Activated CD8-positive, alpha-beta memory T cell treated with anti-CD3 and anti-CD28 coated beads for 1 hour (primary cell): ENCODE measurements at places on chromosomes 7 and 10.

DNA sequence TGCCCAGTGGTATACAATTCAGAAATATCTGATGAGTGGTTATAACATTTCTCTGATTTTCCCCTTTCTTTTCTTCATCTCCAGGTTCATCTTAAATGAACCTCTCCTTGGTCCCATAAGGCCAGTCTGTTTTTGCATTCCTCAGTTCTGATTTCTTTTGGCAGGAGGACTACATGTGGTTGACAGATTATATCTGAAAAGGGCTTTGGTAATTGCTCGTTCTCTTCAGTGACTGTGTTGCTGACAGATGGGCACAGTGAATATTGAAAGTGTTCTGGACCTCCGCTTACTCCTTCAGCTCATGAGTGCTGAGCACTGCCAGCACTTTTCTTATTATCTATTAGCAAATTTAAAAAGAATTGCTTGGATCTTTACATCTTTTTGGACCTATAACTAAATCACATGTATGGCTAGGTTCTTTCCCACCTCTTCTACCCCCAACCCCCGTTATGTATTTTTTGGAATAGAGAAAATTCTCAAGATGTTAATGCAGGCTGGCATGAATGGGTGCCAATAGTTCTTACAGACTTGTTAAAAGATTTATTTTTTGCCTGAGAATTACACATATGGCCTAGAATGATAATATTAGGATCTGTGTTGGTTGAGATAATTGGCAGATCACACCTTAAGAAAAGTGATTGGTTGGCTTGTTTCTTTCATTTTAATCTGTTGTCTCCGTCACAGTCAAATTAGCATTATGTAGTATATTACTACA is 323.0 kb downstream of the EXOC4 start:
- no peak for DNase-seq

DNA sequence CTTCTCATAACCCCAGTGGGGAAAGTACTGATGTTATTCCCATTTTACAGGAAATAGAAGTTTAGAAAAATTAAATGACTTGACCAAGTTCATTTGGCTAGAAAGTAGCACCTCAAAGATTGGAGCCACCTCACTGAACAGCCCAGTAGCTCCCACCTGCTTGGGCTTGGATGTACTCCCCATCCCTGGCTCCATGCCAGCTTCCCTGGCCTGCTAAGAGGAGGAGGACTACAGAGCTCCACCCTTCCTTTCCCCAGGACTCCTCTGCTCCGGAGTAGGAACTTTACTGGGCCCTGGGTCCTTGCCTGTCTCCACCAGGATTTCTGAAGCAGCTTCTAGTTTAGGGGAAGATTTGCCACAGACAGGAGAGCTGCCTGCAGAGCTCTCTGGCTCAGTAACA is 3.1 kb downstream of the HPS6 start:
- no peak for DNase-seq

DNA sequence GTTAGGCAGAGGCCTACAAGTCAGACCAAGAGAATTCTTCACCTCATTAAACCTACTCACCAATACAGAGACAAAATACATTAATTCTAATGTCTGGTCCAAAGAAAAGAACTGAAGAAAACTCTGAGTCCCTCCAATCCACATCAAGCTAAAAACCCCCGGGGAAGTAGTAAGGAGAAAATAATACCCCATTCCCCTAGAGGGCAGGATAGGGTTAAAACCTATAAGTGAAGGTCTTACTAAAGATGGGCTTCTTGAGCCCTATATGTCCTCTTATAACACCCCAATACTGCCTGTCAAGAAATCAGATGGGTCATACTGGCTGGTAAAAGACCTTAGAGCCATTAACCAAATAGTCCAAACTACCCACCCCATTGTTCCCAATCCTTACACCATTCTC is 141.3 kb upstream of the TMEM106B start:
- DNase-seq: no peak

DNA sequence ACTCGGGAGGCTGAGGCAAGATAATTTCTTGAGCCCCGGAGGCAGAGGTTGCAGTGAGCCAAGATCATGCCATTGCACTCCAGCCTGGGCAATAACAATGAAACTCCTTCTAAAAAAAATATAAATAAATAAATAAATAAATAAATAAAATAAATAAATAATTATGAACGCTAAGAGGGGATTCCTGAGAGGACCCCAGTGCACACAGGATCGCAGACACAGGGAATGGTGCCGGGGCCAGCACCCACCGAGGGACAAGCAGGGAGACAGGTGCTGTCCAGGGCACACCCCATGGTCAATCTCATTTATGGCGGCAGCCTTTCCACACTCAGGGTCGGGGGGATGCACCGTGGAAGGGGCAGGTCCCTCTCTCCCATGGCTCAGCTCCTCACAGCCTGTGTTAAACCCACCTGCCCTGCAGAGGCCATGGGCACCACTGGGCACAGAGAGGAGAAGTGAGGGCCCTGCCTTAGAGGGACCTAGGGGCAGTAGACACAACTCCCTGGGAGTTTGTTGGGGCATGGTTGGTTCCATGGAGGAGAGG is 2.2 kb upstream of the RAMP3 start:
- no peak for DNase-seq

DNA sequence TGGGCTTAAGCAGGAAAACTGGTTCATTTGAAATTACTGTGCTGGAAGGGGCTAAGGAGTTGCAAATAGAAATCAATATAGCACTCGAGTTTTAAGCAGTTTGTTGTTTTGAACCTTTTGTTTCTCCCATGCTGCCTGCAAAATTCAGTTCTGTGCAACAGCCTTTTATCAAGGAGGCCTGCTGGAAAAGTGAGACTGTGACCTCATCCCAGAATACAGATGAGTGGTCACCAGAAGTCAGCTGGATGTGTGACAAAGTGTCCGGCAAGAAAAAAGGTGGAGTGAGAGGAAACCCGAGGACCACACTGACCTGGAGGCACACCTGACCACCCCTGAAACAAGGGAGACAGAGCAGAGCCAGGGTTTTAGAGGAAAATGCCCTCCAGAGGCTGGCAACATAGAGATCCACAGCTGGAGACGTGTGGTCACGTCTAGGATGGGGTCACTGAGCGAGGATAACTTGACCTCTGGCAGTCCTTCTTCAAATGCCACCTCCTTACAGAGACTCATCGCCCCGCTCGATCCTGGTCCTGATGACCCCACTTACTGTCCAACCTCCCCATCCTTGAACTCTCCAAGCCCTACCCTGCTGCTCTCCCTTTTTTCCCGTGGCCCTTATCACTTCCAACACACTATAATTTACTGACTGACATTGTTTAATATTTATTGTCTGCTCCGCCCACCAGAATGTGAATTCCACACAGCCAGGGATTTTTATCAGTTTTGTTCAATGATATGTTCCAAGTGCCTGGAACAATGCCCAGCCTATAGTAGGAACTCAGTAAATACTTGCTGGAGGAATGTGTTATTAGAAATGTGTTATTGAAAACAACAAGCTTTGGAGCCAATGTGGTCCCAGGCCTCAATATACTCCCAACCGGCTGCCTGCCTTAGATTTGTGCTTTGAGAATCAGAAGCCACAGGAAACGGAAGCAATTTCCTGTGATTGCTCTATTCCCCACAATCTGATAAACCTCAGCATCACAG is 243.8 kb downstream of the GLI3 start:
- no peak for DNase-seq

- no peak for DNase-seq
Observed at GRCh38 chr10:43263551-43264343, 3.1 kb downstream of the RASGEF1A start.

- DNase-seq: no peak
Observed at GRCh38 chr7:37007691-37008090, 283.4 kb upstream of the AOAH start.

DNA sequence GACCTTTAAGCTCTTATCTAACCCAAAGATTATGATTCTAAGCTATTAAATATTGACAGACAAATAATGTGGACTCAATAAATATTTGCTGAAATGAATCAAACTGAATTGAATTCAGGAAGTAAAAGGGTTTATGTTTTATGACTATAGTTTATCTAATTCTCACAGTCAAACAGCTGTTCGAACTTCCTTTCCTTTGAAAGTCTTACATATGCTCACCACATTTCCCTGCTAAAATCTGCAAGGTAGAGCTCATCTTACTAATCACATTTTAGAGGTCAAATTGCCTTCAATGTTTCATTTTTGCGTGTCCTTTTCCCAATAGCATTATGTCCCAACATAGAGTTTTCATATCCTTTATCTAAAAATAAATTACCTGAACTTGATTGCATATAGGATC is 154.9 kb upstream of the PPP1R3A start:
- no peak for DNase-seq

DNA sequence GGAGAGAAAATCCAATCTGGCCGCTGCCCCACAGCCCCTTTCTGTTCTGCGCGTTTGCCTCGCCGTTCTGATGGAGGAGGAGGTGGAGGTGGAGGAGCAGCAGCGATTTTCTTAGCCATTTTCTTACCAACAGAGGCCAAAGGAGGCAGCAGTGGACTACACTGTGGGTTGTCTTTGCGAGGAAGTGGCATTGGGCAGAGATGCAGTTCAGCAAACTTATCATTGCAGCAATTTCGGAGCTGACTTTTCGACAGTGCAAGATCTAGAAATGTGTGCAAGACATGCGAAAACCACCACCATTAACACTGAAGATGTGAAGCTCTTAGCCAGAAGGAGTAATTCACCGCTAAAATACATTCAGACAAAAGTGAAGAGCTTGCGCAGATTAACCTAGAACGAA is 1.9 kb upstream of the ARL4A start:
- DNase-seq: no peak

- no peak for DNase-seq
Observed at GRCh38 chr7:33882040-33882837, 23.1 kb upstream of the BMPER start.

GRCh38 chr10:19154375-19154774 is 105.8 kb downstream of the MALRD1 start:
- no peak for DNase-seq

DNA sequence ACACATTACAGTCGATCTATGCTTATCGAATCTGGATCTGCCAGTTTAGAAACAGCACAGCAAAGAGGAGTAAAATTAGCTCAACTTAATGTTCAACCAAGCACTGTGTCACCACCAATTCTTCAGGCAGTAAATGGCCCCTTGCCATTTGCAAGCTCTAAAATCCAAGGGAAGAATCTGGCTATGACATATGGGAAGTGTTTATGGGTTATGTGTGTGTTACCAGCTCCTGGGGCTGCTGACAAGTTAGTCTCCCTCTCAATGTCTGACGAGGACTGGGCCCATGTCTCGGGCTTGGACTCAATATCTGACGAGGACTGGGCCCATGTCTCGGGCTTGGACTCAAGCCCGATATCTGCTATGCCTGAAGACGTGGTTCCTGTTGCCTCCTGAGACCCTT is 5.7 kb upstream of the ITIH2 start:
- DNase-seq: no peak

GRCh38 chr10:127925471-127926207 is 18.7 kb downstream of the PTPRE start:
- no peak for DNase-seq

GRCh38 chr10:132375116-132375794 is 21.7 kb upstream of the PWWP2B start:
- no peak for DNase-seq

- DNase-seq: no peak
Observed at GRCh38 chr10:102402512-102402896, 7.0 kb downstream of the NFKB2 start.

- DNase-seq: no peak
Observed at GRCh38 chr7:25173184-25173583, 48.1 kb upstream of the CYCS start.

GRCh38 chr7:29292886-29293658 is 98.5 kb downstream of the CHN2 start:
- no peak for DNase-seq

GRCh38 chr10:71219918-71220688 is 7.7 kb downstream of the UNC5B start:
- DNase-seq: no peak

DNA sequence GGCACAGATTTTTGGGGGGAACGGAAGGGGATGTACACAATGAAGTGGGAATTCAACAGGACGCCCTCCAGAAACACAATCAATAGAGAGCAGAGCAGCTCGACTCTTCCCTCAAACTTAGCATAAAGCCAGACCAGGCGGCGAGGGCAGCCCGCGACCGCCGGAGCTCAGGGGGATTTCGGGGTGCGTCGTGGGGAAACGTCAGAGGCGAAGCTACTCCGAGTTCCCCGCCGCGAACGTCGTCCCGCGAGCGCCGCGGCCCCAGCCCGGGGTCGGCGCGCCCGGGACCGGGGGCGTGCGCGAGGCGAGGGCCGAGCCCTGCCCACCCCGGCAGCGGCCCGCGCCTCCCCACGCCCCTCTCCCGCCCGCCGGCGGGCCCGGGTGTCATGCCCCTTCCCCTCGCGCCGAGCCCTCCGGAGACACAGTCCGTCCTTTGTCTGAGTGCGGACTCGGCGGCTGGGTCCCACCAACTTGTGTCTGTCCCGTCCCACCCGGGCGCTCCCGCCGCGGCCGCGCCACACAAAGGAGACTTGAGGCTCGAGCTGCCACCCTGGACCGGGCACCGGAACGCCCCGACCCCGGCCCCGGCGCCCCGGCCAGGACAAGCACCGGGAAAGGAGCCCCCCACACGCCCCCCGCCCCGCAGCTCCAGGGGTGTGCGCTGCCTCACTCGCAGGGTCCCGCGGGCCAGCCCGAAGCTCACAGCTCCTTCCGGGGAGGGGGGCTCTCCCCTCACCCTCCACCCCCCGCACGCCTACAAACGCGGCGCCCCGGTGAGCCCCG is 634 bp downstream of the EZH2 start:
- DNase-seq: no peak

DNA sequence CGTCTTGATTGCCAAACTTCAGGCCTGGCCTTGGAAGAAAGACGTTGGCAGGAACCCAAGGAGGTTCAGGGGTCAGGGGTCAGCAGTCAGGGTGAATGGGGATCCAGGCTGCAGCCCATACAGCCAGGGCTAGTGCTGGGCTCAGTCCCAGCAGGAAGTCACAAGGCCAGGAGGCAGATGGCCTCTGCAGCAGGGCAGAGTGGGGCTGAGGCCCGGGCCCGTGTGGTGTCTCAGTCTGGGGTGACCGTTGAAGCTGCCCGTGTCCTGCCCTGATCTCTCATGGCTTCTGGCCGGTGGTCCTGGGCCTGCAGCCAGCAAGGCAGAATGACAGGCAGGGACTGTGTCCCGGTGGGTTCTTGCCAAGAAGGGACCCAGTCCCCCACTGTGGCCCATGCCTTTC is 26.6 kb upstream of the PURB start:
- DNase-seq: no peak

DNA sequence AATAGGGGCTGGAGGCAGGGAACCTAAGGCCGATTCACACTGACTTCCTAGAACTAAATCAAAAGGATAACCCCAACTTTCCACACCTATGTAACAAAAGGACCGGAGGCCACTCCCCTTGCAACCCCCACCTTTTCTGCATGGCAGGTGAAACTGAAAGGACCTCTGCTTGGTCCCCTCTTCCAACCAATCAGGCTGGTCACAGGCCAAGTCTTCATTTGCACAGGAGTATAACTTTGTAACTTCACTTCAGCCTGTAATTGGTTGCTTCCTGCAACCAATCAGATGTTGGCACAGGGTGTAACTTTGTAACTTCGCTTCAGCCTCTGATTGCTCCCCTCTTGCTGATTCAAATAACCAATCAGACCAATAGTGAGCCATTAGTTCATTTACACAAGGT is 190.0 kb downstream of the FAM107B start:
- no peak for DNase-seq

GRCh38 chr7:34406848-34407530 is 251.0 kb upstream of the NPSR1 start:
- DNase-seq: no peak
